Suppressor macrophage treated with lipopolysaccharide for 1 hour (primary cell): ENCODE measurements at places on chromosomes 6 and 20.

DNA sequence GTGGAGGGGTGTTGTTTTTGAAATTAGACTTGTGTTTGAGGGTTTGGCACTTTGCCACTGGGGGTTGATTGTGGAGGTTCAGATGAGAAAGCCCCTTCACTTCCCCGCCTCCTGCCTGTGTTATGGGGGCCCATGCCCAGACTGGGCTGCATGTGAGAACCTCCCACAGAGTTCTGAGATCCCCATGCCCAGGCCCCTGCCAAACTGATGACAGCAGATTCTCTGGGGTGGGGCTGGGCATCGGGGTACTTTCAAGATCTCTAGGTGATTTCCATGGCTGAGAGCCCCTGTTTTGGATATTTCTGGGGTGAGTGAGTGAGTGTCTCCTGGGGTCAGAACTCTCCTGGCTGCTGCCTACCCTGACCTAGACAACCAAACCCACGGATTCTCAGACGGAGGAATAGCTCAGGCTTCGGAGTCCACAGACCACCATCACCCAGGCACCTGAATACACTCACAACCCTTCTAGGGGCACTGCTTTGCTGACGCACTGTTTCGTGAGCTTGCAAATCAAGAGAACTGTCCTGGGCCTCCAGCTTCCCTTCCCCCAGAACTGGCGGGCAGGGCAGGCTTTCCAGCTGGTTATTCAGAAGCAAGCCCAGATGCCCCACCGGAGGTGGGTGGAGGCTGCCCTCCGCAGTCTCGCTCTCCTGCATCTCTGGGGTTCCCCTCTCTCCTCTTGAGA, 6.3 kb downstream of the BCAS1 start:
- DNase-seq: no peak

- no peak for DNase-seq
Measured at GRCh38 chr20:63319164-63320040, 26.4 kb downstream of the COL20A1 start.

DNA sequence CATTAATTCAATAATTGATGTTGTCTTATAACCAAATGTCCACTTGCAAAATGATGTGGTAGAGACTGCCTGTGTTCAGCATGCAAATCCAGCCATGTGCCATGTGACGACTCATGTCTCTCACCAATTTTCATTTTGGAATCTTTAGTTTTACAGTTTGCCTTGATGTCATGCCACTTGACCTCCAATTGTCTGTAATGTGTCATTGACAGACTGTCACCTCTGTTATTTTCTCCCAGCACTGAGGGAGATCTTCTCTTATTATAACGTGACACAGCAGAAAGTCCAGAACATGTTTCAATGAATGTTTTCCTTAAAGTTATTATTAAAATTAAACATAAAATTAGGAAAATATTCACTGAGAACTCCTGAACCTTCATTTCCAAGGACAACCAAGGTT, 56.7 kb downstream of the LAMA4 start:
- no peak for DNase-seq

DNA sequence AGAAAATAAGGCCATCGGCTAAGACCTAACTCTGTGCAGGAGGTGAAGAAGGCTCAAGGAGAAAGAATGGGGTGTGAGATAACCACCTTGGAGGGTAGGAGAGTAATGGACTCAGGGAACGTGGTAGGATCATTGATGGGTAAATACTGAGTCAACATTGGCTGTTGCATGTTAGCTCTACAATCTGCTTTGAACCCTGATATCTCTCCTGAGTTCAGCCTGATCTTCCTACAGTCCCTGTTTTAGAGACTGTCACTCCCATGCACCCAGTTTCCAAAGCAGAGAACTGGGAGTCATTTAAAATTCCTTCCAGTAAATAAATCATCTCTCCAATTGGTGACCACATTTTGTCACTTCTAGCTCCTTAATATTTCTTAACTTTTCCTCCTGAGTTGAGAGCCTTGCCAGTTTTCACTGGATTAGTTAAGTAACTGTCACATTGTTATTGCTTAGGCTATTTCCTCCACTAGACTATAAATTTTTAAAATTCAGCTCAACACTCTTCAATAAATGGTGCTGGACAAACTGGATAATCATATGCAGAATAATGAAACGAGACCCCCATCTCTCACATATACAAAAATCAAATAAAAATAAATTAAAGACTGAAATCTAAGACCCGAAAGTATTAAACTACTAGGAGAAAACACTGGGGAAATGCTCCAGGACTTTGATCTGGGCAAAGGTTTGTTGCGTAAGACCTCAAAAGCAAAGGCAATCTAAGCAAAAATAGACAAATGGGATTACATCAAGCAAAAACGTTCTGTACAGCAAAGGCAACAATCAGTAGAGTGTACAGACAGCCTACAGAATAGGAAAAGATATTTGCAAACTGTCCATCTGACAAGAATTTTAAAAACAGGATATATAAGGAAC, 138.9 kb upstream of the TMEM170B start:
- peak; percentile 27 for DNase-seq

GRCh38 chr6:108644252-108644651, 83.5 kb downstream of the FOXO3 start:
- no peak for DNase-seq

GRCh38 chr20:64148581-64148980, 15.7 kb upstream of the MYT1 start:
- no peak for DNase-seq

GRCh38 chr6:65999288-65999791, 292.3 kb upstream of the EYS start:
- no peak for DNase-seq

DNA sequence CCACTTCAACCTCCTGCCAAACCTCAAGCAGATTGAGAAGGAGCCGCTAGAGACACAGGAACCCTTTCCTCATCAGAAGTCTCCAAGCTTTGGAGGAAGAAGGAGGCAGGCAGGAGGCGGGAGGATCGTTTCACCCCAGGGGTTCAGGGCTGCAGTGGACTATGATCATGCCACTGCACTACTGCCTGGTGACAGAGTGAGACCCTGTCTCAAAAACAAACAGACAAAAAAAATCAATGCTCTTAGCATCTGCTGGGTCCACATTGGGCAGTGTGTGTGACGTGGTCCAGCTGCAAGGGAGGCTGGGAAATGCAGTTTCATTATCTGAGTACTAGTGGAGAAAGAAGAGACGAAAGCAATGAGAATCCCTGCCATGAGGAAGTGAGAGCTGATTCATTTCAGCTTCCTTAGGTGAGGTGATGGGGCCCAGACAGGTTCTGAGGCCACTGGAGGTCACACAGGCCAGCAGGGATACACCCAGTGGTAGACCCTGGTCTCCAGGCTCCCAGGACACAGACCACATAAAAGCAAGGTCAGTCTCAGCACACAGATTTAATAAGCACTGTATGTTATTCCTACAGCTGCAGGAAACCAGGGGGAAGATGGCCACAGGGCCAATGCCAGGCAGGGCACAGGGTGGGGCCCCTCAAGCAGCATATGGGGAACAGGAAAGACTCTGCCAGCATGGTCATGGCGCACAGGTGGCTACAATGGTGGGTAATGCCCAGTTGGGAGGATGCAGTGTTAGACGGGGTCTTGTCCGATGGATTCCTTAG, 4.3 kb downstream of the GFRA4 start:
- peak; percentile 61 for DNase-seq

DNA sequence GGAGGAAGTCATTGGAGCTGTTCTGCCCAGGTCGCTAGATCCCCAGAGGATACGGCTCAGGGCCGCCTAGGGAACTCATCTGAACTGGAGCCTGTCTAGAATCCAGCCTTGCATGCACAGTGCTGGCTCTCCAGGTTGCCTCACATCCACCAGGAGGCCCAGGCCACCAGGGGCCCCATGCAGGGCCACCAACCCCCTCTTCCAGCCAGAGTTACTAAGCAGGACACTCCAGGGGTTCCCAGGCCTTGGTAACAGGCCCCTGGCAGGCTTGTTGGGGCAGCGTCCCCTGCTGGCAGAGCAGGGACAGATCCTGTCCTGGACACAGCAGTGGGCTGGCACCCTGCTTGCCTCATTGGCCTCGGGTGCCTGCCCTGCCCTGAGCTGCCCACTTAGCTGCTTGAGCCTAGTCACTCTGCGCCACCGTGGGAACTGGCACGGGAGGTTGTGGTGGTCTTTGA, 35.3 kb downstream of the EFCAB8 start:
- peak; percentile 31 for DNase-seq

DNA sequence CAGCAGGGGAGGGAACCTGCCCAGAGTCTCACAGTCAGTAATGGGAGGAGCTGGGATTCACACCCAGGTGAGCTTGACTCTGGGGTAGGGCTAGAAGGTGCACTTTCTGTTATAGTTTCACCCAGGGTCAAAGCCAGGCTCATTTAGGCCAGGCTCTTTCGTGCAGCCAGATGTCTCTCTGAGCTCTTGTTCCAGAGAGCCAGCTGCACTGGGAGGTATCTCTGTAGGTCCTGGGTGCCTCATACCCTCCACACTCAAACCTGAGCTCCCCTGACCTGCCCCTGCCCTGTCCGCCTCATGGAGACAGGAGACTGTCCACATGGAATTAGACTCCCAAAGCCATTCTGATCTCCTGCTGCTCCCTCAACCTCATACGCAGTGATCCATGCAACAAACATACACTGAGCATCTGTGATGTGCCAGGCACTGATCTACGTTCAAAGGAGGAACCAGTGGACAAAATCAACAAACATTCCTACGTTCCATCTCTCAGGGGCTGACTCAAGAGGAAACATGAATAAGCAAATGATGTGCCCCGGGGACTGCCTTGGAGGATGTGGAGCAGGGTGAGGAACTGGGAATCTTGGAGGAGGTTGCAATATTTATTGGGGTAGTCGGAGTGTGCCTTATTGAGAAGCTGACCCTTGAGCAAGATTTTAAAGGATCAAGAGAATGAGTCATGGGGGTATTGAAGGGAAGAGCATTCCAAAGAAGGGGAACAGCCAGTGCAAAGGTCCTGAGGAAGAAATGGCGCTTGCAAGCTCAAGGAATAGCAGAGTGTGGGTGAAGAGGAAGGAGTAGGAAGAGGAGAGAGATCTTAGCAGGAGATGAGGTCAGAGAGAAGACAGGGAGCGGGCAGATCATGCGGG, 71.3 kb upstream of the TOX2 start:
- DNase-seq: peak; percentile 12

GRCh38 chr6:3813150-3813780, 35.9 kb upstream of the FAM50B start:
- peak; percentile 79 for DNase-seq

GRCh38 chr20:2301164-2301622, 5.4 kb downstream of the TGM3 start:
- DNase-seq: peak; percentile 98

DNA sequence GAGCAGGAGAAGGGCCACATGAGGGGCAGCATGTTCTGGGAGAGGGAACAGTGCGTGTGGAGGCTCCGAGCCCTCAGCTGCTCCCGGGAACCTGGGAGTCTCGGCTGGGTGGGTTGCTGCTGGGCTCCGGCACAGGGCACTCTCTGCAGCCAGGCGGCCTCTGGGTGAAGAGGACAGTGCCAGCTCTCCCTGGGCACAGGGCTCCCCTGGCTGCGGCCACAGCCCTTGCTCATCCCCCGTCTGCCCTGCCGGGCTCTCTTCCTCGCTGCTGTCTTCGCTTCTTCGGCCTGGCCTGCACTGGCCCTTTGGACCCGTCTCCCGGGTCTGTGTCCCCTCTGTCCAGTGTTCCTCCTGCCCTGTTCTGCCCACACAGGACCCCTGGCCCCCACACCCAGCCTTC, 48.2 kb downstream of the CDH4 start:
- DNase-seq: no peak

- DNase-seq: no peak
Measured at GRCh38 chr6:1796706-1797529, 187.2 kb downstream of the FOXC1 start.

GRCh38 chr6:33410711-33411631, at the start of gene PHF1:
Gene PHF1, plus strand, starts transcription at chr6:33411014. Its CDS starts 1,250 bp downstream, at chr6:33412264.
- DNase-seq: peak; percentile 88

- DNase-seq: peak; percentile 82
Measured at GRCh38 chr20:36462440-36463211, 78.7 kb upstream of the MYL9 start.

- DNase-seq: peak; percentile 74
Measured at GRCh38 chr6:108742041-108742440, 106.2 kb upstream of the ARMC2 start.

DNA sequence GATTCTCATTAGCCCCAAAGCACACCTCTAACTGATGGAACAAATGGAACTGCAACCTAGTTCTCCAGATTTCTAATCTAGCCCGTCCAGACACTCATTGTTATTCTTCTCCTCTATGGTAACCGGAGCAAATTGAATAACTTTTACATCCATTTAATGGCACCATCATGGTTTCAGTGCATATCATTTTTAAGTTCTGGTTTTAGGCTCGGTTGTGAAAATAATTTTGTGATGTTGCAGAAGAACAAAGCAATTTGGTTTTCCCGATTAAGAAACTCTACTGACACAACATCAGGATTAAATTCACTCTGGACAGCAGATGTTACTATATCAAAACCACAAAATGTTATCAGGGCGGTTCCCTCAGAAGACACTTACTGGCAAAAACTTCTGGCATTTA, 42.5 kb upstream of the HBS1L start:
- no peak for DNase-seq

GRCh38 chr20:48719598-48720255, 108.1 kb downstream of the PREX1 start:
- no peak for DNase-seq

GRCh38 chr6:89965441-89966227, 71.4 kb downstream of the GJA10 start:
- DNase-seq: no peak

GRCh38 chr6:1390133-1390945, 963 bp downstream of the FOXF2 start:
- DNase-seq: peak; percentile 48

GRCh38 chr6:69813508-69813907, 16.7 kb upstream of the LMBRD1 start:
- peak; percentile 63 for DNase-seq

DNA sequence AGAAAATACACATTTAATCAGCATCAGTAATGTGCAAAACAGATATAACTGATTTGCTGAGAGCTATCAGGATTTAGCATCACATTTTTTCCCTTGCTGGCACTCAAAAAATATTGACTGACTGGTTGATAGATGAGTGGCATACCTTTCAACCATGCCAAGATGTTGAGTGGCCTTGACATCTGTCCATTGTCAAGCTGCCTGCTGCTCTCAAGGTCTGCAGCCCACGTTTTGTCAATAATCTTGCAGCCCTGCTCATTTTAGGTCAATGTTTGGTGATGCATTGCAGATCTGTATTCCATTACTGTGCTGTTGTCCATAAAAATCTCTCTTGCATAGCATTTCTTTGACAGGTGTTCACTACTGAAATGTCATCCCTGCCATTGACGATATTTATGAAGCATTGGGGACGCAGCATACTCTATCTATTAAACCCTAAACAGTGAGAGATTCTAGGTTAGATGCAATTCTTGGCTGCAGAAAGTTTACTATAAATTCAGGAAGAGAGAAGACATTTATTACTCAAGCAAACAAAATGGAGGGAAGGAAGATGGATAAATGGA, 111.6 kb downstream of the BFSP1 start:
- DNase-seq: no peak

DNA sequence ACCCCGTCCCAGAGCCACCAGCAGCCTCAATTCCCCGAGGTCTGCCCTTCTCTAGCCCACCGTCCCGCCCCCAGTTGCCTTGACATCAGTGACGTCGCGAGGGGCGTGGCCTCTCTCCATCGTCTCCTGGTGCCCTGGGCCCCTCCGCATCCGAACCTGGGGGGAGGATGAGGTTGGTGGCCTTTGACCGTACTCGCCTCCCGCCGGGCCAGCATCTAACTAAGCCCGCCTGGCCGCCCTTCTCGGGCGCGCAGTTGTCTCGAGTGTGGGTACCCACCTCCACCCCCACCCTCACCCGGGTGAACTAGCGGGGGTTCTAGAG, 5.5 kb upstream of the ARMC12 start:
- peak; percentile 44 for DNase-seq
